ENCODE measurements at places on chromosomes 16 and 17. TPM values are rescaled to one million over a fixed set of nuclear protein-coding genes. Genes with fewer than 3 reads are reported as not detected.

Gene CCL8
- not detected for total RNA-seq

Gene LGALS9B
- total RNA-seq = not detected

Gene KRT33A
- not detected for total RNA-seq

Gene ZNF18
- total RNA-seq = 4.4 TPM

Gene SLC16A11
- 0.43 TPM for total RNA-seq

Gene SCO1
- total RNA-seq = 26.3 TPM

Gene PPL
- total RNA-seq = 61.5 TPM

Gene TMEM238L
- not detected for total RNA-seq

Gene TBC1D3K
- total RNA-seq = not detected

Gene TMEM100
- not detected for total RNA-seq

Gene ARMC7
- 26.0 TPM for total RNA-seq

Gene DNAI2
- total RNA-seq = not detected

DNA sequence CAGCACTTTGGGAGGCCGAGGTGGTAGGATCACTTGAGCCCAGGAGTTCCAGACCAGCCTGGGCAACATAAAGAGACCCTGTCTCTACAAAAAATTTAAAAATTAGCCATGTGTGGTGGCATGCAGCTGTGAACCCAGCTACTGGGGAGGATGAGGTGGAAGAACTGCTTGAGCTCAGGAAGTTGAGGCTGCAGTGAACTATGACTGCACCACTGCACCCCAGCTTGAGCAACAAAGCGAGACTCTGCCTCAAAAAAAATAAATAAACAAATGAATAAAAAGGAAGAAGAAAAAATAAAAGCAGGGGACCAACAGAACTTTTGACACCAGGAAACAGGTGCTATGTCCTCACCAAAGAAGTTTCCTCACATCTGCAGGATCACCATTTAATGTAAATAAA, 14.2 kb downstream of the TERF2 start:
- DNase-seq = no peak

- no peak for DNase-seq
Observed at GRCh38 chr17:63579633-63580032, 21.1 kb upstream of the TACO1 start.

GRCh38 chr16:86406056-86406455, 104.3 kb upstream of the FOXF1 start:
- DNase-seq = no peak

GRCh38 chr16:65121870-65122723, at the start of gene CDH11:
Gene CDH11, minus strand, starts transcription at chr16:65122063. Its CDS starts 117,194 bp downstream, at chr16:65004869.
- DNase-seq = peak; percentile 41

DNA sequence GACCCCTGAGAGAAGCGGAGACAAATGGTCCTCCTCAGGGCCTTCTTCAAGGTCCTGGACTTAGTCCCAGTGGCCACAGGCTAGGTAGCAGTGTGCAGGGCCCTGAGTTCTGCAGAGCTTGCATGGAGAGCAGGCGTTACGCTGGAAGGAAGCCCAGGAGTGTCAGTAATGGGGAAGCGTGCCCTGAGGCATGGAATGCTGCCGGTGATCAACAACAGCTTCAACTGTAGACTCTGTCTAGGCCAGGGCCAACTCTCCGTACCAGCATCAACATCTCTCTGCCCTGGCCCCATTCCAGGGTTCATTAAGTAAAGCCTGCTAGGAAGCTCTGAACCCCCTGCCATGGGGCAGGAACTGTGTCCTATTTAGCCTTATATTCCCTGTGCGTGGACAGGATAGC, 568 bp upstream of the TNK1 start:
- peak; percentile 13 for DNase-seq

DNA sequence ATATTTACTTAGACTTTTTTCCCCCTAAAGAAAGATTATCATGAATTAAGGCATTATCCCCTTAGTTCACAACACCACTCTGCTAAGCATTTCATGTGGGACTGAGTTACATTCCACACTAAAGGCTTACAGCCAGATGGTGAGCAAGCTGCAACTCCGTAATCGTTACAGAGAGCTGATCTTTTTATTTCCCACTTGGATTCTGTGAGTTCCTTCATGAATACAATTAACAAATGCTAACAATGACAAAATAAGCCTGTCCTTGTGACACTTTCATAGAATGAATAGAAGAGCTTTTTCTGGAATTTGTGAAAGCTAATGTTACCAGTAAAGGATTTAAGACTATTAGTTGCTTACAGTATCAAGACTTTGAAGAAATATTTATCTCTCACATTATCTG, 8.7 kb downstream of the OGFOD1 start:
- DNase-seq = no peak

- DNase-seq = no peak
Observed at GRCh38 chr17:76672892-76673291, 29.3 kb upstream of the ST6GALNAC1 start.

GRCh38 chr16:11152677-11153331, 103.2 kb downstream of the SOCS1 start:
- no peak for DNase-seq

DNA sequence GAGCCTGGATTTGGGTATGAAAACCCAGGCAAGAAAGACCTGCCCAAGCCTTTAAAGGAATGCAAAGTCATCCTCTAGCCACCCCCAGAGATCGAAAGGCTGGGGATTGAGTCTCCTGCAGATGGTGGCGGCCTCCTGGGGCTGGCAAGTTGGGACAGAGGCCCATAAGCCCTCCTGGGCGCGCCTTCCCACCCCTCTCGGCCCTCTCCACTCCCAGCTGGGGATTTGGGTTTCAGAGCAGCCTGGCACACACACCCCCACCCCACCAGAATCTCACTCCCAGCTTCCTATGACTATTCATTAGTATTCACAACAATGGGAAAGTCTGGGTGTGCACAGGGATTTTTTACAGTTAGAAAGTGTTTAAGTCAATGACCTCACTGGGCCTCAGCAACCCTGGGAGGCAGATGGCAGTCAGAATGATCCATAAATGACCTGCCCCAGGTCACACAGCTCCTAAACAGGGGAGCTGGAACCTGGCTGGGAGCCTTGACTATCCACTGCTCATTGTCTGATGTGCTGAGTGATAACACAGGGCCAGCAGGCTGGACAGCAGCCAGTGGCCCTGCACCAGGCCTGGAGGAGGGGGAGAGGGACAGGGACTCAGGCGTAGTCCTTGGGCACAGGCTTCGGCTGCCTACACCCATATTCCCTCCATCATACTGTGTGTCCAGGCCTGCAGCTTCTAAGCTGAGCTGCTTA, 12.1 kb downstream of the NHERF1 start:
- DNase-seq = no peak

DNA sequence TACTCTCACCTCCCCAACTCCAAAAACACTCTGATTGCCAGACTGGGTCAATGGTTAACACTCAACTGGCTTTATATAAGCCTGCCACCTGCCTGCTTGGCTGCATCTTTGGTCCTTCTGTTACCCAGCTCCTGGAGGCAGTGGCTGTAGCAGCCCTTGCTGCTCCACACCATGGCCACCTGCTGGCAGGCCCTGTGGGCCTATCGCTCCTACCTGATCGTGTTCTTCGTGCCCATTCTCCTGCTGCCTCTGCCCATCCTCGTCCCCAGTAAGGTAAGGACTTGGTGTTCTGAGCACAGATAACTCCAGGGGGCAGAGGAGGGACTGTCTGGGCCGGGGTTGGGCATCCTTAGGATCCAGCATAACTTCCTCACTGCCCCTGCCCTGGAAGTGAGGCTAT, at the start of gene SLC13A2:
Gene SLC13A2 (plus strand): TSS at position 103 of the 400 bp plus-strand sequence. CDS start 69 bp downstream, at position 172.
- DNase-seq = peak; percentile 43

DNA sequence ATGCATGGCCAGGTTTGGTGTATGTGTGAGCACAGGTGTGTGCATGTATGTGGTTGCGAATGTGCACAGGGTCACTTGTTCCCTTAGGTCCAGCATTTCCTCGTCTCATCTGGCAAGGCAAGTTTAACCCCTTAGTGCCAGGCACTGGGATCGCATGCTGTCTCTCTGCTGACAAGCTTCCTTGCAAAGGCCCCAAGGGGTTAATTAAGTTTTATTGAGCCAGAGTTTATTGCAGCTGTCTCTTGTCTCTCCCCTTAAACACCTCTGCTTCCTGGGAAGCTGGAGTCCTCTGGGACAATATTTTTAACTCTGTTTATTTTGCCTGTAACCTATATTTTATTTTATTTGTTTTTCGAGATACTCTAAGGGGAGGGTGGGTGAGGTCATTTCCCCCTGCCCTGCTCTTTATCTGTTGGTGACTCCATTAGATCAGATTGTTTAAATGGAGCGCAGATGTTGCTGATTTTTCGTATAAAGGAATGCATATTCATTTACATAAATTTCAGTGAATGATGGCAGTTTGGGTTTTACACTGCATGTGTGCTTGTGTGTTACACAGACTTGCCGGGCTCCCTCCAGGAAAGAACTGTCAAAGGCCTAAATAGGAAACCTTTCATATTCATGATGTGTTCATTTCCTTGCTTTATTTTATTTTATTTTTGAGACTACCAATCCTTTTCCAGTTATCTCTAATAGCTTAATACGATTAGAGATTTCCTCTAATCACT, 99.7 kb downstream of the CBLN1 start:
- no peak for DNase-seq

GRCh38 chr16:12323007-12323758, 346.6 kb downstream of the SNX29 start:
- no peak for DNase-seq
